ENCODE measurements at places on chromosomes 3 and 15. TPM values are rescaled to one million over a fixed set of nuclear protein-coding genes. Genes with fewer than 3 reads are reported as not detected.

- DNase-seq: no peak
Measured at GRCh38 chr3:65829228-65829627, 209.5 kb downstream of the MAGI1 start.

DNA sequence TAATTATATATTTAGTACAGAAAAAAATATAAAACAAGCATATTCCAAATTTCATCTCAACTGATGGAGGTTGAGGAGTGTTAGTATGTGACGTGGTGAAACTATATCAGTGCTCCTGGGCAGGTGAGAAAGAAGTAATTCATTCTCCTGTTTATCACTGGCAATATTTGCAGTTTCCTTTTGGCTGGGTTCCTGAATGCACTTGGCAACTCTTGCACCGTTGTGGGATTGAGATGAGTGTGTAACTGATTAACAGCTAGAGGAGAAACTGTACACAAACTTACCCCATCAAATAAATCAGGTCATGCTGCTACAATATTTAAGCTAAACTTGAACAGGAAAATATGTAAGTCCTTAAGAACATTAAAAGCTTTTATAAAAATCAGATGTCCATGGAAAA, 2.1 kb upstream of the ATP13A4 start:
- DNase-seq: no peak

GRCh38 chr3:104961851-104962250, 404.9 kb upstream of the ALCAM start:
- no peak for DNase-seq

GRCh38 chr3:47306022-47306421, 23.3 kb downstream of the KLHL18 start:
- no peak for DNase-seq

GRCh38 chr15:43969802-43970375, 143.1 kb downstream of the WDR76 start:
- no peak for DNase-seq

DNA sequence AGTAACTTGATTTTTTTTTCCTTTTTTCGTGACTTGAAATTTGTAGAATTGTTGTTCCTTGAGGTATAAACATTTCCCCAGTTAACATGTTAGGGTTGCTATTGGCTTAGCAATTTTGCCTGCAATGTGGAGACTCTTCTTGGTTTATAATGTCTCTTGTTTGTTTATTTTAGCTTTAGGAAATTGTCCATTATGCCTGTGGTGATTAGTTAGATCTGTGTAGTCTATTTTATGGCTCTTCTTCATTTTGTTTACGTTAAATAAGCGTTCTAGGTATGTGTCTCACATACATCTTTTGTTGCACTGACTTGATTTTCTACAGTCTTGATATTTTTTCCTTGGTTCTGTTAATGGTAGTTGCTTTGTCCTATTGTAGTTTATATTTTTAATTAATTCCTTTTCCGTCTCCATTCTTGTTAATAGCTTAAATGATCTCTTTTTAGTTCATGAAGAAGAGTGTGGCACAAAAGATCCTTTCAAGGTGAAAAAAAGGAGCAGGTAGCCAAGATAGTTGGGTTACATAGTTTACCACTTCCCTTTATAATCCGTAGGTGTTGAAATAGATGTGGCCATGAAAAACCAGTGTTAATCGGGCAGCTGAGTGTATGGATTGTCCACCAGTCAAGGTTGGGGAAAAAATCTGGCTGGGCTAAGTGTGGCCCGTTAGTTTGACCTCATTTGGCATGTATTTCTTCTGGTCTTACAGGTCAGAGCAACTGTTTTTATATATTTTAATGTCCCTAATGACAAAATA, 12.1 kb downstream of the IQGAP1 start:
- DNase-seq: no peak

- DNase-seq: no peak
Measured at GRCh38 chr15:59020322-59020721, 32.9 kb downstream of the RNF111 start.

The CLEC3B gene
- total RNA-seq: not detected

The KY gene
- total RNA-seq: not detected

The ZCWPW2 gene
- total RNA-seq: not detected
